ENCODE measurements at places on chromosomes 1 and 21.

GRCh38 chr1:30302858-30303257 is 420.5 kb downstream of the MATN1 start:
- peak; percentile 72 for DNase-seq

GRCh38 chr1:224499204-224499603 is 64.6 kb upstream of the WDR26 start:
- DNase-seq, result no peak

DNA sequence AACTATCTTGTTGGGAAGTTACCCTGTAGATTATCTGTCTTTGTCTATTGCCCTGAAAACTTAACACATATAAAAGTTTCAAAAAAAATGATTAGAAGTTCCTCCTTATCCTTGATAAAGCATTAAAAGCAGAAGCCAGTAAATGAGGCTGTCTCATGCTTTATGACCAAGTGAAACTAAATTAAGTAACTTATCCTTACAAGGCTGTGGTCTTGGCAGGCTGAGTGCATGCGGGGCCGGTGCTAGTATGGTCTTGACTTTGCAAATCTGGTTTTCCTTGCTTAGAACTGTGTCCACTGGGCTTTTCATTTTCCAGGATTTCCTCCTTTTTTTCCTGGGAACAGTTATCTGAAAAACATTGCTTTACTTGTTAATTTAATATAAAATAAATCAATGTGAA is 43.1 kb downstream of the PCNX2 start:
- DNase-seq, result no peak

DNA sequence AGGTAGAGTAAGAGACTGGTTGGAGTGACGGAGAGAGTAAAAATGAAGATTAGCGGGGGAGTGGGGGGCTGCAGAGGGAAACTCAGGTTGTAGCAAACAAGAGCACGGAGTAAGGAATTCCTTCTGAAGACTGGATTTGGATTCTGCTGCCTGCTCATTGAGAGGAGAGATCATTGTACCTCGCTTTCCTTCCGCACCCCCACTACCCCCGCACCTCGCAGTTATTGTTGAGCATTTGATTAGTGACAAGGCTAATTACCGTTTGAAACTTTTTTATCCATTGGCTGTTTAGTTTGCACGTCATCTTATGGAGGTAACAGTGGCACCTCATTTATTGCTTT is 463 bp downstream of the PRPF3 start:
- no peak for DNase-seq

GRCh38 chr1:116855773-116856201 is 53.9 kb upstream of the PTGFRN start:
- DNase-seq, result peak; percentile 94

- peak; percentile 66 for DNase-seq
Observed at GRCh38 chr1:230633469-230633868, 8.8 kb upstream of the COG2 start.

DNA sequence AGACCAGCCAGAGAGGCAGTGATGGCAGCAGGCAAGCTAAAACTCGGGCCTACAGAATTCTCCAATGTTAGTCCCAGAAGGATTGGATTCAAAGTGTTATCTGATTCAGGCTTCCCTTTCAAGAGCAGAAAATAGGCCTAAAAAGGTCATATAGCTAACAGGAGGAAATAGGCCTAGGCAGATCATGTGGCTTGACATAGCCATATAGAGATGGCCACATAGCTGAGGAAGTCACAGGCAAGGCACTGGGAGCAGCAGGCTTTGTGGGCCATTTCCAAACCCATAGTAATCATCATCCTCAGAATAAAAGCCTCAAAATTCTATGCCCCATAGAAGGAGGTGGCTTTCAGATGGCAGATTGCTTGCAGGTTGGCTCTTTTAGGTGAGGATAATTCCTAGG is 29.0 kb upstream of the LMO4 start:
- DNase-seq, result no peak

GRCh38 chr1:21344750-21345443 is 54.6 kb upstream of the ECE1 start:
- DNase-seq, result no peak

DNA sequence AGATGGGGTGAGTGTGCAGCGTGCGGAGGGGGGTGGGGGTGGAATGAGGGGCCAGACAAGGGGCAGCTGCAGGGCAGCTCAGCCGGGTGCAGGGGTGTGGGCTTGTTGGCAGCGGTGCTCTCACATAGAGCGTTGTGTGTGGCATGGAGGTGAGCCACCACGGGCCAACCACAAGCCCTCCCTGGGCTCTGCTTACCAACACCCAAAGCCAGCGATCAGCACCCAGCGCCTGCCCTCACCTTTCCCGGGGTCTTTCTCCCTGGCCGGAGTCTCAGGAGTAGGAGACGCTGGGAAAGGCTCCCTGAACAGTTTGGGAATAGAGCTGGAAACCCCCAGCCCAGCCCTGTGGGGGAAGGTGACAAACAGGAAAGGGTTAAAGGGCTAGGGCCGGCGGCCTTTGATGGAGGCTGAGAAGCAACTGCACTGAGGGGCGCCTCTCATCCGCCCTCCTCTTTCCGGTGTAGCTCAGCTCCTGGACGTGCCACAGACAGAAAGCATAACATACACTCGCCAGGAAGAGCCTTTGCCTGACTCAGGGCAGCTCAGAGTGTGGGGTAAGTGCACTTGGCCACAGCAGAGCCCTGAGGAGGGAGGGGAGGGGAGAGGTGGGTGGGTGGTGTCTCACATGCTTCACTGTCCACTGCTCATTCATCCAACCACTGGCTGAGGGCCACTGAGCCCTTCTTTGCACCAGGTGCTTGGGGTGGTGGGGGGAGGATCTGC is 577 bp downstream of the IKBKE start:
- no peak for DNase-seq

- DNase-seq, result no peak
Observed at GRCh38 chr1:118618618-118619340, 369.4 kb downstream of the TBX15 start.

DNA sequence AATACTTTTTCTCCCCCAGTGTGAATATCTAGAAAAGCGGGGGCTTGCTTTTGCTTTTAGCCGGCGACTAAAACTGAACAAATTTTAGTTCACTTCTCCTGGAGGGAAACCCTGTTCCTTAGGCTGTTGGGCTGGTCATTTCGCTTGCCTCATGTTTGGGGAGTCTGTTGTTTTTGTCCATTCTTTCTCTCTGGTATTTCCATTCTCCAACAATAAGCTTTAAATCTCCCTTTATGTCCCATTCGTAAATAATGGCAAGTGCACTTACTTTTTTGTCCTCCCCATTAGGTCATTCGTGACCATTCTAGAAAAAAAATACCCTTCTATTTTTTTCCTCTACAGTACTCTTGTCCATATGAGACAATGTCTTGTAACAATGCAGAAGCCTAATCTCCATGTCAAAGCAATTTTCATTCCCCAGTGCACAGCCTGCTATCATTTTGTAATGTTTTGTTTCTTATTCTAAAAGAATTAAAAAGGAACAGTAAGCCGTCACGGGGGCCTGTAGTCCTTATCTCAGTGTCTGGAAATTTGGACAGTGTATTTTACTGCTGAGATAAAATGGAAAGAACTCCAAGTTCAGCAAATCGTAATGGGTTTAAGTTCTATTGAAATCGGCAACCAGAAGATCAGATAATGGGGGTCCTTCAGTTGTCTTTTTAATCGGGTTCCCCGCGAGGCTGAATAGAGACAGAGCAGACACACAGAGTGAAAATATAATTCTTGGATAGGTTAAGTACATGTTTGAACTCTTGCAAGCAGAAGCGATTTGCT is 21.8 kb downstream of the PROX1 start:
- no peak for DNase-seq

- peak; percentile 56 for DNase-seq
Observed at GRCh38 chr21:38985568-38986378, 180.0 kb downstream of the ETS2 start.

GRCh38 chr1:242761556-242761955 is 237.1 kb upstream of the PLD5 start:
- DNase-seq, result no peak

DNA sequence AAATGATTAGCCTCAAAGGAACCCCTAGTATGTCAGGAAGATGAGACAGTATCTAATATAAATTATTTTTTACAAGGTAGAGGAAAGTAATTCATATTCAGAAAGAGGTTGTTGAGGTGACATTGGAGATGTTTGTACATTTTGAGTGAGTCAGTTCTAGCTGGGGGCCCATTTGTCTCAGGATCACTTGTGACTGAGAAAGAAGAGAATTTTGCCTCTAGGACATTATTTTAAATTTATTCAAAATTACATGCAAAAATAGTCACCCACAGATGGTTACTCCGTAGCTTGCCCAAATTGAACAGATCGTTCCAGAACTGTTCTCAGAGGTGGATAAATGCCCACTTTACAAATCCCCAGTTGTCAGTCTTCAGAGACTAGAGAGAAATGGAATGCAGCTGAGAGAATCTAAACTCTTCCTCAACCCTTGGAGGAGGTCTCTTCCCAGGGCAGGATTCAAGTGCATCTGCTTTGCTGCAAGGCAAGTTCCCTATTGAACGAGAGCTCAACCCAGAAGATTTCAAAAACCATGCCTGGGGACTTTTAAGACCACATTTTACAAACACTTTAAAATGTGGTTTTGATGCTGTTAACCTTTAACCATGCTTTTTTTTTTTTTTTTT is 987.8 kb upstream of the ADAMTS5 start:
- DNase-seq, result no peak

- no peak for DNase-seq
Observed at GRCh38 chr1:940107-941014, 16.6 kb downstream of the SAMD11 start.

DNA sequence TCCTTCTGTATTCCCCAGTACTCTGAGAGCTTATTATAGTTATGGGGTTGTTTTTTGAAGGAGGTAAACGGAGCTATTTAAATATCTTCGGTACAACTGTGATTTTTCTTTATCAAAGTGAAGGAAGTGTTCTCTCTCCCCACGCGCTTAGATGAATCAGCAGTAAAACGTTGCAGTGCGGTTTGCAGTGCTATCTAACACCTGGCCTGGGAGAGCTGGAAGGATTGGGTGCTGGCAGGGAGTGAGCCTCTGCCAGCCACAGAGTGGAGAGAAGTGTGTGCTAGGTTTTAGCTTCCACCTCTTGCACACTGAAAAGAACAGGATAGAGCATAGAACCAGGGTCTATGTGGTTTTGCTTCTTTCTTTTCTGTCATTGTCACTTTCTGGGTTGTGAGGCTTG is 165.9 kb downstream of the SDCCAG8 start:
- peak; percentile 100 for DNase-seq

- DNase-seq, result no peak
Observed at GRCh38 chr1:71350805-71351204, 270.0 kb upstream of the ZRANB2 start.

GRCh38 chr1:178625695-178626094 is 99.3 kb upstream of the RALGPS2 start:
- no peak for DNase-seq

DNA sequence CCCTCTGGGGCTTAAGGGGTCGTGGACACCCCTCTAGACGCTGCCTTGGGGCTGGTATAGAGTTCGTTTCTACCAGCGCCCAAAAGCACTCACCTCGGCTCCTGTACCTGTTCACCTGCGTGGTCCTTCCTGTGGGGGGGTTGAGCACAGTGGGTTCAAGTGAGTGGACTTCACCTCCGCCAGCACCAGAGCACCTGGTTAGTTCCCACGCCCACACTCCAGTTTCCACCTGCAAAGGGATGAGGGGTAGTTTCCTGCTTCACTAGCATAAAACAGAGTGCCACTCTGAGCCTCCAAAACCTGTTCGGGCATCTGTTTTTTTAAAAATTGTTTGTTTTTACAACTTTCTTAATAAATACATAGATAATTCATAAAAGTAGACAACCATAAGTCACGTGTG is 64.5 kb upstream of the SIPA1L2 start:
- DNase-seq, result no peak

GRCh38 chr21:29372063-29372802 is 73.5 kb downstream of the BACH1 start:
- DNase-seq, result peak; percentile 92

DNA sequence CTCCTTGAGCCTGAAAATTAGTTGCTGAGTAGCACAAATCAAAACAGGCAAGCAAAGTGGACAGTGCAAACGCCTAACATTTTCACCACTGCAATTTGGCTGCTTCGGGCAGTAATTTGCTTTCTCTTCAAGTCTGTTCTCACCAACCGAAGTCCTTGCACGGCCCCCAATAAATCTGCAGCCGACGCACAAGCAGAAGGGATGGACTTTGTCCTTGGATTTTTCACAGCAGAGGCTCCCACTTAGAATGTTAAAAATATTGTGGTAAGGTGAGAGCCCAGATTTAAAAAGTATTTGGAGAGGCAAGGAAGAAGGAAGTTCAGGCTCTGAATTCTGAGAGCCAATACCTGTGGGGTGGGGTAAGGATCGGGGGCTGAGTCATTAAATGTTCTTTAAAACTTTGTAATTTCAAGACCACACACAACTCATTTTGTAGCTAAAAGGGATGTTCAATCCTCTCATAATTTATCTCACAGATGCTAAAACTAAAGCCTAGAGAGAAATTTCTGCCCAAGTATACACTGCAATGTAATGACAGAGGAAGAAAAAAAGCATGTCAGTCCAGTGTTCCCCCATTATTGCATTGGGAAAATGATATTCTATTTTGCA is 6.2 kb downstream of the CD247 start:
- DNase-seq, result no peak

DNA sequence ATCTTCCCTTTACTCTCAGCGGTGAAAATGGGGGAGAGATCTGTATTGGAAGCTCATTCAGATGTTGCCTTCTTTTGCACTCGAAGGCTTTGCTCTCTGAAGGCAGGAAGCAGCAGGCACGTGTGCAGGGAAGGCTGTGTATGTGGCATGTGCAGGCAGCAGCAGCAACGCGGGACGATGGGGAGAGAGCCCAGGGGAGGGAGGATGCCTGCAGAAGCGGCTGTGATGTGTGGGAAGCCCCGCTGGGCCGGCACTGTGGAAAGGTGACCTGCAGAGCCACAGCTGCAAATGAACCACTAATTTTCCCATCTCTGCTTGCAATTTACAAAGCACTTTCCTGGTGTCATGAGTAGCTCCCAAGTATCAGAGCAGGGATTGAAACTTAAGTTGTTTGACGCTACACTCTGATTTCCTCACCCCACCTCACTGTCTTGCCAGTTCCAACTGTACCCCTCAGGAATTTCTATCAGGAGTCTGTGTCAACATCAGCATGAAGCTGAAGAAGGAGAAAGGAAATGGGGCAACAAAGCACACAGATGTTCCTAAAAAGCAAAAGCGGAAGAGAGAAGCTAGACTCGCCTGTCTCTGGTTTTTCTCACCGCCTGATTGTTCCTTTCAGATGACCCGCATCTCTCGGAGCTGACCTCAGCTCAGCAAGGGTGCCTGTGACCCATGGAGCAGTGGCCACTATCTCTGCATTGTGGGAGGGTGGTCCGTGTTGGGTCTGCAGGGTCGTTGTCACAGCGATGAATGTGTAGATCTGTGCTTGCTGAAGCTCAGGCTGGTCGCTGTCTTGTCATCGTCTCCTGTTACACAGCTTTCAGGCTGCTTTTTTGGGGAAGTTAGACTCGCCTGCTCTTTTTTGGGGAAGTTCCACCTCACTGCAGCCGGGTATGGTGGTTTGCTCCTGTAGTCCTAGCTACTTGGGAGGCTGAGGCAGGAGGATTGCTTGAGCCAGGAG is 156.1 kb downstream of the KIF26B start:
- DNase-seq, result peak; percentile 42

DNA sequence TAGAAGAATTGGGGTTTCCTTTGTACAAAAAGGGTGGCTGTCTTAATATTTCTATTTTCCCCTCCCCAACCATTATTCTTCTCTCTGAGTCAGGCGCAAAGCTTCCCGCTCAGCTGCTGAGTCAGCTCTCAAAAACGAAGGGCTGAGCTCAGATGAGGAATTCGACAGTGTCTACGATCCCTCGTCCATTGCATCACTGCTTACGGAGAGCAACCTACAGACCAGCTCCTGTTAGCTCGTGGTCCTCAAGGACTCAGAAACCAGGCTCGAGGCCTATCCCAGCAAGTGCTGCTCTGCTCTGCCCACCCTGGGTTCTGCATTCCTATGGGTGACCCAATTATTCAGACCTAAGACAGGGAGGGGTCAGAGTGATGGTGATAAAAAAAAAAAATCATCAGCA is 3.0 kb upstream of the TUFT1 start:
- no peak for DNase-seq

All from NCI-H1694 treated with DMSO at 0.1 percent for 48 hours (cell line).